ENCODE measurements at places on chromosomes 3 and 15.
A peak's percentile ranks its signal among the peaks of the same experiment; 100 is the strongest.

DNA sequence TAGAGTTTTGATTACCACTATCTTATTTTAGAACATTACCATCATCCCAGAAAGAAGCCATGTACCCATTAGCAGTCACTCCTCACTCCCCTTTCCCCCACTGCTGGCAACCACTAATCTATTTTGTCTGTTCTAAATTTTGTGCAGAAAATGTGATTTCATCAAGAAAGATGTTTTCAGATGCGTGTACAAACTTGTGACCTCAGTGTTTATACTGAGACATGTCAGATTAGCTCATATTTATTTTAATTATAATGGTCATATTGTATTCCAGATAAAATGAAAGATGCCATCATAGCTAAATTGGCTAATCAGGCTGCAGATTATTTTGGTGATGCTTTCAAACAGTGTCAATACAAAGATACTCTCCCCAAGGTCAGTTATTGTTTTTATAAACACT lies 27.8 kb downstream of the PDCD6IP start:
- no peak for DNase-seq

DNA sequence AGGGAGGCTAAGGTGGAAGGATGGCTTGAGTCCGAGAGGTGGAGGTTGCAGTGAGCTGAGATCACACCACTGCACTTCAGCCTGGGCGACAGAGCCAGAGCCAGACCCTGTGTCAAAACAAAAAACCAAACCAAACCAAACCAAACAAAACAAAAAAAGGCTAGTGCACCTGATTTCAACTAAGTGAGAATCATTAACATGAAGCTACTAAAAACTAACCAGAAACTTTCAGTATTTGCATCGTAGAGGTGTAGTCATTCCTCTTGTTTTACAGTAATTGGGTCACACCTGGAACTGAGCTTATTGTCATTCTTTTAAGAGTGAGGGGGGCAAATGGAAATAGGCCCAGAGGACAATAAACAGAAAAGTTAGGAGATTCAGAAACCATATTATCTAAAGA lies 58.5 kb downstream of the ST6GAL1 start:
- DNase-seq: no peak

- no peak for DNase-seq
Observed at GRCh38 chr3:189724356-189724755, 93.2 kb downstream of the TP63 start.

DNA sequence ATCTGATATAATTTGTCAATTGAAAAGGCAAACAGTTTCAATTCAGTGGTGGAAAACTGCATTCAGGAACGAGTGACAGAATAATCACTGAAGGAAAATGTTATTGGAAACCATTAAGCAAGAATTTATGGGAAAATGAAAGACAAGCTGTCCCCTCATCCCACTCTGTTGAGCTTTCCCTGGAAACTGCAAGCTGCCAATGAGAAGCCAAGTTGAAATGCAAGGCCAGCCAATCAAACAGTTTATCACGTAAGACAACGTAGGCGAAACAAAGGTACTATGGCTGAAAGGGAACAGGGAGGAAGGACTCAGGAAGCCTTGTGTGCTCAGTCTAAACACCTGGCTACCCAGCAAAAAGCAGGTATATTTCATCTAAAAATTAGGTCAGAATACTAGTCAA lies 187.9 kb upstream of the ATP10A start:
- no peak for DNase-seq

- no peak for DNase-seq
Observed at GRCh38 chr3:49805367-49805782, 2.3 kb downstream of the INKA1 start.

DNA sequence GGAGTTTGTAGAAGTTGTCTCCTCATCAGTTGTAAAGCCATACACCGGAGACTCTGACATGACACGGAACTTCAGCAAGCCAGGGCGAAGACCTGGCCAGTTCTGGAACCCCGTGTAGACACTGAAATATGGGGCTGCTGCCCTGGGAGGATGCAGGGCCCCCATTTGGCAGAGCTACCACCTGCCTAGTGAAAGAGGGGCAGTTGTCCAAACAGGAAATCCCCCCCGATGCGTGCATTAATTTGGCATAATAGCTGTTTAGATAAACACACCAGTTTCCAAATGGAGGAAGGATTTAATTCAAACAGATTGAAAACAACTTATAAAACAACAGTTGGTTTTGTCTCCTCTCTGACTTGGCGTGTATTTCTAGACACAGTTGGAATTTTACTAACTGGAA lies 357.2 kb downstream of the GABRG3 start:
- no peak for DNase-seq

GRCh38 chr3:54034971-54035370 lies 87.4 kb upstream of the CACNA2D3 start:
- no peak for DNase-seq

GRCh38 chr15:72515591-72516389 lies 41.7 kb downstream of the ARIH1 start:
- DNase-seq: peak; percentile 15

DNA sequence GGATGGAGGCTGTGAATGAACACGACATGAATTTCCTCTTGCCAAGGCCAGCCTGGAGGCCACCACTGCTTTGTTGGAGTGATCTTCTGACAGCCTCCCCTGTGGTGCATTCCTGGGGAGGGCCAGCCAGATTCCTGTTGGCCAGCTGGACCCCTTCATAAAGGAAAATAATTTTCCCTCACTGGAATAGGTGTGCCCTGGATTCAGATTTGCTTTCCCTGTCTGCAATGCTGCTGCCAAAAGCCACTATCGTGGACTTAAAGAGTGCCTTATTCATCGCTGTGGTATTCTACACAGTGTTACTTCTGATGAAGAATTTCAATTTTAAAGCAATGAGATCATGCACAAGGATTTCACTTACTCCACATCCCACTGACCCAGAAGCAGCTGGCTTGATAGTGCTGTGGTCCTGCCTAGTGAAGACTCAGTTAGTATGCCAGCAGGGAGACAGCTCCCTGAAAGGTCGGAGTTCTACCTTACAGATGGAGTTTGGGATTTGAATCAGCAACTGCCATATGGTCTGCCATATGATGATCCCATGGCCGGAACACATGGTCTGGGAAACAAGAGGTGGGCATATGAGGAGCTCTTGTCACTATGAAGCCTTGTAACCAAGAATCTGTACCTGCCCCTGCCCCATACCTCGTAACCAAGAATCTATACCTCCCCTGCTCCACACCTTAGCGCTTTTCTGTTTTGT lies 145.2 kb downstream of the KLF13 start:
- DNase-seq: peak; percentile 59

- DNase-seq: no peak
Observed at GRCh38 chr15:65115542-65115941, 542 bp upstream of the UBAP1L start.

DNA sequence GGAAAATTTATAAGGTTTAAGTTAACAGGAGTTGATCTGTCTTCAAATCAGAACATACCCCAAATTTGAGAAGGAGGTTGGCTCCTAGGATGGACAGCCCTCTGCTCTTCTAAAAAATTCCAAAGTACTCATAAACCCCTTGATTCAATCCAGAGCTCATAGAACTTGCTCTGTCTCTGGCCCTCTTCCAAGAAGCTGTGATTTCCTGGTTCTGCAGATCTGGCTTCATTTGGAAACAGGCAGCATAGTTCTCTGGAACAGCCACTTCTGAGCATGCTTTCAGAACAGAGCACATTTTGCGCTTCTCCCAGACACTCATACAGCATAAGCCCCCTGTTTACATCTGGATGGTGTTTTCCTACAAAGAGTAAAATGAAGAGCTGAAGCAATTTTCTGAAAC lies 96.7 kb downstream of the KBTBD8 start:
- DNase-seq: no peak

- peak; percentile 32 for DNase-seq
Observed at GRCh38 chr3:71111784-71112440, 471.6 kb downstream of the FOXP1 start.

GRCh38 chr3:115651599-115651998 lies 28.3 kb downstream of the GAP43 start:
- DNase-seq: no peak

DNA sequence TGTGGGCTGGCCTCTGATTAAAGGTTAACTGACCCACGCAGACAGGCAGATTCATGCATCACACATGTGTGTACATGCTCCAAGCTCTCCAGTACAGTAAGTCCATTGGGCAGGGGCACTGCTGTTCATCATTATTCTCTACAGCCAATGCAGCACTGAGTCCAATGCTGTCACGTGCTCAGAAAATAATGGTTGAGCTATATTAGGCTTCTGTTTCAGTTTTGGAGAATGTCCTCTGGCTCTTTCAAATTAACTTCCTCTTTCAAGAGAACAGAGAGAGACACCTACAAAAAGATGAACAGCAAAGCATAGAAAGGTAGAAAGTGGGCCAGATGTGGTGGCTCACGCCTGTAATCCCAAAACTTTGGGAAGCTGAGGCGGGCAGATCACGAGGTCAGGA lies 202.6 kb downstream of the MEX3B start:
- no peak for DNase-seq

GRCh38 chr15:80992006-80992405 lies 2.4 kb upstream of the MESD start:
- DNase-seq: no peak

- DNase-seq: no peak
Observed at GRCh38 chr15:67003586-67003985, 61.8 kb upstream of the SMAD3 start.

- DNase-seq: no peak
Observed at GRCh38 chr3:160226026-160226907, 1.0 kb downstream of the C3orf80 start.

DNA sequence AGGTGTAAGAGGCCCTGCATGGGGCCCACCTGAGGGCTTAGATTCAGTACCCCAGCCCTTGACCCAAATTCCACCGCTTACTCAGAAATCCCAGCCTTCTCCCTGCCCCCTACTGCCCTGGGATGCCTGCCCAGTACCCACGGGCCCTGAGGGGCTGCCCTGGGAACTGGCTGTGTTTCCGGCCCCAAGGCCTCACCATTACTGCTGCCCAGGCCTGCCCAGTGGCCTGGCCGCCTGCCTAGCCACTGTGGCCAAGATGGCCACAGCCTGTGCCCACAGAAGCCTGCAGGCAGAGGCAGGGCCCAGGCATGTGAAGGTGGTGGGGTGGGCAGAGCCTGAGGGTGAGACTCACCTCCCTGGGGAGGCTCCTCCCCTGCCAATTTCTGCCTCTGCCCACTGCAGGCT lies 6.1 kb upstream of the PRKCD start:
- no peak for DNase-seq

DNA sequence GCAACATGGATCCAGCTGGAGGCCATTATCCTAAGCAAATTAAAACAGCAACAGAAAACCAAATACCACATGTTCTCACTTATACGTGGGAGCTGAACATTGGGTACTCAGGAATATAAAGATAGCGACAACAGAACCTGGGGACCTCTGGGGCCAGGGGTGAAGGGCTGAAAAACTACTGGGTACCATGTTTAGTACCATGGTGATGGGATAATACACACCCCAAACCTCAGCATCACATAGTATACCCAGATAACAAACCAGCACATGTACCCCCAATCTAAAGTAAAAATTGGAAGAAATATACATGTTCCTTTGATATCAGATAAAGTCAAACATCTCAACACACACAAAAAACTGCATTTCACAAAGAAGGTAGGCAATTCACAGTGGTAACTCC lies 876.2 kb downstream of the TBL1XR1 start:
- no peak for DNase-seq

DNA sequence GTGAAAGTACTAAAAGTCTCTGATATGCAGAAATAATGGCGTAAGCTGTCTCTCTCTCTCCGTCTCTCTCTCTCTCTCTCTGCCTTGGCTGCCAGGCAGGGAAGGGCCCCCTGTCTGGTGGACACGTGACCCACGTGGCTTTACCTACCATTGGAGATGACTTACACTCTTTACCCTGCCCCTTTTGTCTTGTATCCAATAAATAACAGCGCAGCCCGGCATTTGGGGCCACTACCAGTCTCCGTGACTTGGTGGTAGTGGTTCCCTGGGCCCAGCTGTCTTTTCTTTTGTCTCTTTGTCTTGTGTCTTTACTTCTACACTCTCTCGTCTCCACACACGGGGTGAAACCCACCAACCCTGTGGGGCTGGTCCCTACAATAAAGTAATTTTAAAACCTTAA lies 12.2 kb upstream of the TMEM40 start:
- DNase-seq: no peak

- no peak for DNase-seq
Observed at GRCh38 chr3:53196575-53197407, 35.8 kb downstream of the PRKCD start.

DNA sequence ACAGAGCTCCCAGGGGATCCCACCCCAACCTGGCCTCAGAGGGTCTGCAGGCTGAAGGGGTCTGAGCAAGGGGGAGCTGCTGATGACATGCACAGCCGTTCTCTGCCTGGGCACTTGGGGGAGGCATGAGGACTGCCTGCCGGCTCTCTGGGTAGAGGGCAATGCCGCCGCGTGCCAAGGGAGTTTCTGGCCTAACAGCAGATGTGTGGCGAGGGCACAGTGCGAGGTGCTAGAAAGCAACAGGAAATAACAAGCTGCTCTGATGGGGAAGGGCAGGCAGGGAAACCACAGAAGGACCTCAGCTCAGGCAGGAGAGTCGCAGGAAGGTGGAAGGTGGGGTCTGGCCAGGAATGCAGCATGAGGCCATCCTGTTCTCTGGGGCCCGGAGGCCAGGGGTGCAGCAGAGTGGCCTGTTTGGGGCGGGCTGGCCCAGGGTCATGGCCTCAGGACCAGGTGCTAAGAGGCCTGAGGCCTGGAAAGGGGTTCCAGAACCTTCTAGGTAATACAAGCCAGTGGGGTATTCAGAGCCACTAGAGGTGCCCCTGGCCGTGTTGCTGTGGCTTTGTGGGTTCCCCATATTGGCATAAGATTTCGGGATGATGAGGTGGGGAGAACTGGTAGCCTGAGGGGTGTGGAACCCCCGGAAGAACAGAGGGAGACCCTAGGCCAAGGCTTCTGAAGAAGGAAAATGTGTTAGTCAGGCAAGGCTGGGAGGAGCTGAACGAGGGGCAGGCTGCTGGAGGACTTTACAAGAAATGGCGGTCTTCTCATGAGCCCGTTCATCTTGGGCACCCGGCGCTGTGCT lies 41.2 kb downstream of the RGMA start:
- no peak for DNase-seq

- DNase-seq: no peak
Observed at GRCh38 chr3:133383175-133383574, 16.7 kb upstream of the BFSP2 start.
